ENCODE measurements at places on chromosomes 13 and 19. TPM values are rescaled to one million over a fixed set of nuclear protein-coding genes. Genes with fewer than 3 reads are reported as not detected.
A peak's percentile ranks its signal among the peaks of the same experiment; 100 is the strongest.

GRCh38 chr19:38952395-38953165 is 21.8 kb downstream of the MRPS12 start:
- no peak for DNase-seq
- H3K4me3 ChIP-seq = no peak overlapping the region
- peaks cover 2% of the 10 kb centered on the region for H3K27me3 ChIP-seq
- peaks cover 4% of the 10 kb centered on the region for H3K36me3 ChIP-seq
- no peaks in the 10 kb centered on the region for H3K4me1 ChIP-seq

MOB3A gene
- total RNA-seq = 51.0 TPM

DNA sequence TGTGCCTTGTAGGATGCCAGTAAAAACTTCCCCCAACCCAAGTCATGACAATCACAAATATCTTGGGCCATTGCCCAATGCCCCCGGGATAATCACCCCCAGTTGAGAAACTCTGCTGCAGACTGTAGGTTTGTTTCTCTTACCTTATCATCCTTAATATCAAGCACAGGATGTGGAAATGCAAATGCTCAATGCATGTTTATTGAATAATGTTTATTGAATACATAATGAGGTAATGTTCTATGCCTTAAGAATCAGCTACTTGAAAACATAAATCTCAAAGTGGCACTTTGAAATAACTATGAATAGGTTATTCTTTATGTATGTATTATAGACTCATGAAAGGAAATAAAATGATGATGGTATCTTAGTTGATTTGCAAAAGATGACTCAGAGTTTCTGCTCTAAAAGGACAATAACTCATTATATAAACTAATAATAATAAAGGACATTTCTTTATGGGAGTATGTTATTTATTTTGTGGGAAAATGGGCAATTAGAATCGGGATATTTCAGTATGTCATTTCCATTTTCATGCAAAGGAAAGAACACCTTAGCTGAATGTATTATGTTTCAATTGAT is 414.2 kb downstream of the EFNB2 start:
- no peak overlapping the region for H3K27ac ChIP-seq
- DNase-seq = no peak
- H3K27me3 ChIP-seq = peaks cover 1% of the 10 kb centered on the region
- no peaks in the 10 kb centered on the region for H3K36me3 ChIP-seq
- no peak overlapping the region for H3K4me3 ChIP-seq
- peaks cover 52% of the 10 kb centered on the region for H3K4me1 ChIP-seq

- peaks cover 14% of the 10 kb centered on the region for H3K27me3 ChIP-seq
- H3K36me3 ChIP-seq = no peaks in the 10 kb centered on the region
- H3K4me3 ChIP-seq = no peak overlapping the region
- no peak for DNase-seq
- no peak overlapping the region for H3K27ac ChIP-seq
These were observed 56.4 kb upstream of the TPM4 start for GRCh38 chr19:16019691-16020448.

C19orf85 gene
- not detected for total RNA-seq

DNA sequence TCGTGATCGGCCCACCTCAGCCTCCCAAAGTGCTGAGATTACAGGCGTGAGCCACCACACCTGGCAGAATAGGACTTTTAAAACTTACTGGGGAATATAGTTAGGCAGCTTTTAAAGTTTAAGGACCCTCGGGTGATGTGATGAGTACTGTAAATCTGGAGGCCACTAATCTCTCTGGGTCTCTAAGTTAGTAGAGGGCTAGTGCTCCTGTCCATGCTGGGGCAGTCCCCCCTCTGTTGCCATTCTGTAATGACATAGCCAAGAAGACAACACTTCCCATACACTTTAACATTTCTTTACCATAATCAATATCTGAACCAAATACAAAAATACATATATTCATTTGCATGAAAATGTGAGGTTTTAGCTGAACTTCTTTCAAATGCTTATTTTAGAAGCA is 65.7 kb downstream of the IPO5 start:
- peaks cover 49% of the 10 kb centered on the region for H3K4me1 ChIP-seq
- no peak overlapping the region for H3K27ac ChIP-seq
- H3K36me3 ChIP-seq = peaks cover 59% of the 10 kb centered on the region

DNA sequence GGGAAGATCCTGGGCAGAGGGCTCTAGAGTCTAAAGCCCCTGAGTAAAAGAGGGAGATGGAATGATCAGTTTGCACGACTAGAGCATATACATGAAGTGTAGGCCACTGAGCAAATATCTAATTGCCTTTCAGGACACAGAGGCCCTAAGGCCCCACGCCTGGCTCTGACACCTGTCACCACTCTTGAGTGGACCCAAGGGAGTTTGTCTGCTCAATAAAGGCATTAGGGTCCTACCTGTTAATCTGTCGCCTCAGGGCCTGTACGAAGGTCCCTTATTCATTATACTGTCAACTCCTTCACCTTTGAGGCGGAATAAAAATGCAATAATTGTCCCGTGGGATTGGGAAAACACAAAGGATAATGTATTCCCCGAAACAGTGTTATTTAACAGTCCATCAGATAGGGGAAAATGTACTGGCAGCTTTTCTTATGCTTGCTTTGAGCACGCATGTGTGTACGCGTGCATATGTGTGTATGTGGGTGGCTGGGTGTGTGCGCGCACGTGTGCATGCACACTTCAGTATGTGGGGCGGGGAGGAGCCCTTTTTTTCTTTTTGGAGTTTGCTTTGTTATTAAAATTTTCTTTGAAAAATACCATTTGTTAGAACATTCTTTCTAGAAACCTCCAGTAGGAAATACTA is 161.8 kb upstream of the SERP2 start:
- no peak overlapping the region for H3K27ac ChIP-seq
- H3K4me1 ChIP-seq = no peaks in the 10 kb centered on the region
- peaks cover 49% of the 10 kb centered on the region for H3K27me3 ChIP-seq
- H3K36me3 ChIP-seq = no peaks in the 10 kb centered on the region

- H3K27ac ChIP-seq = peak overlapping the region; percentile 55
- H3K27me3 ChIP-seq = peaks cover 9% of the 10 kb centered on the region
- no peak for DNase-seq
- H3K36me3 ChIP-seq = peaks cover 16% of the 10 kb centered on the region
- H3K4me1 ChIP-seq = peaks cover 30% of the 10 kb centered on the region
- H3K4me3 ChIP-seq = peak overlapping the region; percentile 81
These were observed 1.6 kb downstream of the LYL1 start for GRCh38 chr19:13100841-13101589.

CLEC17A gene
- not detected for total RNA-seq

All from HFFc6 (cell line).